ENCODE measurements at places on chromosomes 3 and 15.

DNA sequence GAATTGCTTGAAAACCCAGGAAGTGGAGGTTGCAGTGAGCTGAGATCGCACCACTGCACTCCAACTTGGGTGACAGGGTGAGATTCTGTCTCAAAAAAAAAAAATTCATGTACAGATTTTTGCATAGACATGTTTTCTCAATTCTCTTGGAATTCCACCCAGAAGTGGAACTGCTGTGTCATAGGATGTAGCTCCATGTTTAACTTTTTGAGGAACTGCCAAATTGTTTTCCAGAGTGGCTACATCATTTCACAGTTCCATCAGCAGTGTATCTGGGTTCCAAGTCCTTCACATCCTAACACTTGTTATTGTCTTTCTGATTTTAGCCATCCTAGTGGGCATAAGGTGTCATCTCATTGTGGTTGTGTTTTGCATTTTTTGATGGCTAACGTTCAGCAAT lies 9.9 kb downstream of the CAPN7 start:
- no peak for DNase-seq

- DNase-seq, result peak; percentile 45
These were observed 60.6 kb downstream of the FGD5 start for GRCh38 chr3:14879211-14879874.

DNA sequence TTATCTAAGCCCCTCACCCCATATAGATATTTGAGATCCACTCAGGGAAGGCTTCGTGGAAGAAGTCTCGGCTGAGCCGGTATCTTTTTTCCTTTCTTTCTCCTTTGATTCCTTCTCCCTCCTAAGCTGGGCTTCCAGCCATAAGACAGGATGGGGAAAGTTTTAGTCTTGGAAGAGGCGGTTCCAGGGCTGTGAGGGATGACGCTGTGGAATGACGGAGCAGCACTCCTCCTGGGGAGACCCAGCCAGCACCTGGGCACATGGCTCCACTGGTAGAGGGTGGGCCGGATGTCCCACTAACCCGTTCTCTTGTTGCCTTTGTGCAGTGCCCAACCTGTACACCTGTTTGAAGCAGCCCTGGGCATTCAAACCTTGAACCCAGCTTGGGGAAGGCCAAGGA lies 43.2 kb upstream of the FAM107A start:
- DNase-seq, result no peak

DNA sequence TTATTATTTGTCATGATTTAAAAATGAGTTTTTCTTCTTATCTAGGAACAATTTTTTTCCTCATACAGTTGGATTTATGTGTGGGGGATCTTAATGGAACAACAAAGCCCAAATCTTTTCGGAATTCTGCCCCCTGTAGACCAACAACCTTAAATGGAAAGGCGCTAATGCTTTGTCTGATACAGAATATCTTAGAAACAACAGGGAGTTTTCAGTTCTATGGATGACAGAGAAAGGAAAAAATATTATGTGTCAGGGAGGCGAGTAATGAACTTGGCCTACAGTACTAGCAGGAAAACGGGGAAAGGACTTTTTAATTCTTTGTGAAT lies 592 bp downstream of the MOBP start:
- DNase-seq, result no peak
